Adrenal gland (tissue), 19 donors: ENCODE measurements at places on chromosomes 6 and 20. TPM values are rescaled to one million over a fixed set of nuclear protein-coding genes. Genes with fewer than 3 reads are reported as not detected.

Gene GCNT2
- total RNA-seq = 1.0 TPM

Gene SPO11
- total RNA-seq = not detected

Gene ZKSCAN4
- total RNA-seq = 1.5 TPM

Gene TMEM63B
- 35.5 TPM for total RNA-seq

Gene FHL5
- total RNA-seq = 32.6 TPM

DNA sequence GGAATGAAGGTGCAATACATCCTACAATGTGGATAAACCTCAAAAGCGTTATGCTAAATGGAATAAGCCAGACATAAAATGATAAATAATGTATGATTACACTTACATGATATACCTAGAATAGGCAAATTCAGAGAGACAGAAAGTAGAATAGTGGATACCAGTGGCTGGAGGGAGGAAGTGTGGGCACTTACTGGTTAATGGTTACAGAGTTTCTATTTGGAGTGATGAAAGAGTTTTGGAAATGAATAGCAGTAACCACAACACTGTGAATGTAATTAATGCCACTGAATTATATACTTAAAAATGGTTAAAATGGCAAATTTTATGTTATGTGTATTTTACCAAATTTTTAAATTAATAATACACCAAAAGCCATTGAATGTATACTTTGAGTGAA is 71.4 kb upstream of the CST7 start:
- no peaks in the 10 kb centered on the region for H3K36me3 ChIP-seq
- DNase-seq = no peak
- no peaks in the 10 kb centered on the region for H3K27me3 ChIP-seq
- no peaks in the 10 kb centered on the region for H3K4me1 ChIP-seq
- no peak overlapping the region for H3K27ac ChIP-seq

DNA sequence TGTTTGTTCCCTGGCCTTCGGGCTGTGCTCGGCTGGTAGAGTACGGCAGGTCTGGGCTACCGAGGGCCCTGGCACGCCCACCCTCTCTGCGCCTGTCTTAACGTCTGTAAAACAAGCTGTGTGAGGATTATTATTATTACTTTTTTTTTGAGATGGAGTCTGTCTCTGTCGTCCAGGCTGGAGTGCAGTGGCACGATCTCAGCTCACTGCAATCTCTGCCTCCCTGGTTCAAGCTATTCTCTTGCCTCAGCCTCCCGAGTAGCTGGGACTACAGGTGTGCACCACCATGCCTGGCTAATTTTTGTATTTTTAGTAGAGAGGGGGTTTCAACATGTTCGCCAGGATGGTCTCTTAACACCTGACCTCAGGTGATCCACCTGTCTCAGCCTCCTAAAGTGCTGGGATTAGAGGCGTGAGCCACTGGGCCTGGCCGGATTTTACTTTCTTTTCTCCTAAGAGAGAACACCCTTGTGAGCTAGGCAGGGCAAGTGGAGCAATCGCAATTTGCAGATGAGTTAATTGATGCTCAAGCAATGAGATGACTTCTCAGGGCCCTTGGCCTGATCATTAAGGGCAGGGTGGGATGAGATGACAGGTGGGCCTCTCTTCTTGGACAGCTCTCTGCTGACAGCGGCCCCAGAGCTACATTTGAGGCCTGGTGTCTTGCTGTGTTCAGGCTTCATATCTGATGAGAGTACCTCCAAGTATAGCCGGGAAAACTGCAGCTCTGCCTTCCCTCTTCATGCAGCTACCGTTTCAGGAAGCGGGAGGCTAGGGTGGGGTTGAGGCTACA is 859 bp upstream of the SMIM29 start:
- DNase-seq = no peak
- no peaks in the 10 kb centered on the region for H3K36me3 ChIP-seq
- peak overlapping the region; percentile 90 for H3K27ac ChIP-seq
- H3K4me1 ChIP-seq = peaks cover 8% of the 10 kb centered on the region
- H3K27me3 ChIP-seq = no peaks in the 10 kb centered on the region

DNA sequence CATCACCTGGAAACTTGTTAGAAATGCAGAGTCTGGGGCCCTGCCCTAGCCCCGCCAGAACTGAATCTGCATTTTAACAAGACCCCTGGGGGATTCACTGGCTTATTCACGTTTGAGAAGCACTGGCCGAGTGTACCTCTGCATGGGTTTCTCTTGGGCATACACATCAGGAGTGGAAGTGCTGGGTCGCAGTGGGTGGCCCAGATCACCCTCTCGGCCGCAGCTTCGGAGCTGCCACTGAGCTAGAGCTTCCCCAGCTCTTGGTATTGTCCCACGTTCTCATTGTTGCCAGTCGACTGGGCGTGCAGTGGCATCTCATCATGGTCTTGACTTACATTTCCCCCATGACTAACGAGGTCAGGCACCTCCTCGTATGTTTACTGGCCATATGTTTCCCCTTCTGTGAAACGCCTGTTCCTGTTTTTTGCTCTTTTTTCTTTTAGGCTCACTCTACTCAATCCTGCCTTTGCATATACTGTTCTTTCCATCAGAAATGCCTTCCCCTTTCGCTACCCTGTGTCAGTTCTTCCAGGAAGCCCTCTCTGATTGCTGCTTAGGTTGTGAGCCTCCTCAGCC is 3.0 kb upstream of the DLGAP4 start:
- H3K4me1 ChIP-seq = peaks cover 7% of the 10 kb centered on the region
- no peak overlapping the region for H3K4me3 ChIP-seq
- H3K27me3 ChIP-seq = peaks cover 30% of the 10 kb centered on the region

- H3K4me1 ChIP-seq = no peaks in the 10 kb centered on the region
- no peak for DNase-seq
- H3K36me3 ChIP-seq = no peaks in the 10 kb centered on the region
- no peak overlapping the region for H3K27ac ChIP-seq
- H3K4me3 ChIP-seq = no peak overlapping the region
Observed at GRCh38 chr6:81985191-81985590, 232.7 kb upstream of the TENT5A start.

DNA sequence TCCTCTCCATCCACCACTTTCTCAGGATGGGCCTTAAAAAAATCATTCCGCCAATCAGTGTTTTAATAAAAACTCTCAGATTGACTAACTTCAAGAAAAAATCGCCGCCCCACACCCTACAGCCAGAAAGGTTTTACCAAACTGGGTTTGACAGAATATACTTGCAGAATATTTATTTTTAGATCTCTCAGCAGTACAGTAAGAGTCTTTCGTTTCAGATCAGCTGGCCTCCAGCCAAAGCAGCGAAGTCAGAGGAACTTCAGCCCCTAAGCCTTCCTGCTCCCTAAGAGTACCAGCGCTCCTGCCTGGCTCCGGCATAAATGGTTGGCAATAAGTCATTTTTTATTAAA is 24.7 kb downstream of the TBC1D7 start:
- peaks cover 7% of the 10 kb centered on the region for H3K36me3 ChIP-seq
- H3K4me3 ChIP-seq = no peak overlapping the region
- peak; percentile 82 for DNase-seq
- H3K27me3 ChIP-seq = no peaks in the 10 kb centered on the region

DNA sequence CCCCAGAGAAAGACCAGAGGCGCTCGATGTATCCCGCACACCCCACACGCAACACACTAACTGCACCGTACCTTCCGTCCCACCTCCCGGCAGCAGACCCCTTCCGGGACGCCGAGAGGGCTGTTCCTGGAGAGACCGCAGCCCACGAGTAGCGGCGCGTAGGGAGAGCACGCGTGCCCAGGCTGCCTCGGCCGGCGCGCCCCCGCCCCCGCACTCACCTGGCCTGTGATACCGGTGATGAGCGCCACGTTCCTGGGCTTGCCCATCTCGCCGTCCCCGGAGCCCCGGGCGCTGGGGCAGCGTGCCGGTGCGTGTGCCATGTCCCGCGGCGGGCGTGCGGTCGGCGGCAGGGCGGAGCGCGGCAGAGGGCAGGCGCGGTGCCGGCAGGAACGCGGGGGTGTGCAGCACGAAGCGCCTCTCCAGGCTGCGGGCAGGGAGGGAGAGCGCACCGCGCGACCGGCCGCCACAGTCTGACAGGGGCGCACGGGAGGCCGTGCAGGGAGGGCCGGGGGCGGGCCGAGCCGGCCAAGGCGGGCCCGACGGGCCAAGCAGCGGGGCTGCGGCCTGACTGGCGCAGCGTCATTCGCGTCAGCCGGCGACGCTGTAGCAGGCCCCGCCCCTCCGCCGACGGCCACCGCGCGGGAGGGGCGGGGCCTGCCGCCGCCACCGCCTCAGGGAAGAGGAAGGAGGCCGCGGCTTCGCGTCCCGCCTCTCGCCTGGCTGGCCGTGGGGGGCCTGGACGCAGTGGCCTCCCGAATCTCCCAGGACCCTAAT is at the start of gene GMDS:
Gene GMDS (minus strand): TSS at position 503 of the 774 bp plus-strand sequence.
- H3K36me3 ChIP-seq = peaks cover 9% of the 10 kb centered on the region
- H3K27ac ChIP-seq = peak within 1 kb of the TSS; percentile 87
- peak; percentile 89 for DNase-seq
- no peaks in the 10 kb centered on the region for H3K4me1 ChIP-seq
- peak within 1 kb of the TSS; percentile 49 for H3K4me3 ChIP-seq
- H3K27me3 ChIP-seq = no peaks in the 10 kb centered on the region

- peak; percentile 44 for DNase-seq
- no peaks in the 10 kb centered on the region for H3K36me3 ChIP-seq
- H3K4me3 ChIP-seq = peak overlapping the region; percentile 0
- peaks cover 5% of the 10 kb centered on the region for H3K4me1 ChIP-seq
- H3K27ac ChIP-seq = peak overlapping the region; percentile 98
- H3K27me3 ChIP-seq = no peaks in the 10 kb centered on the region
Observed at GRCh38 chr6:144215402-144215931, 65.2 kb downstream of the STX11 start.

DNA sequence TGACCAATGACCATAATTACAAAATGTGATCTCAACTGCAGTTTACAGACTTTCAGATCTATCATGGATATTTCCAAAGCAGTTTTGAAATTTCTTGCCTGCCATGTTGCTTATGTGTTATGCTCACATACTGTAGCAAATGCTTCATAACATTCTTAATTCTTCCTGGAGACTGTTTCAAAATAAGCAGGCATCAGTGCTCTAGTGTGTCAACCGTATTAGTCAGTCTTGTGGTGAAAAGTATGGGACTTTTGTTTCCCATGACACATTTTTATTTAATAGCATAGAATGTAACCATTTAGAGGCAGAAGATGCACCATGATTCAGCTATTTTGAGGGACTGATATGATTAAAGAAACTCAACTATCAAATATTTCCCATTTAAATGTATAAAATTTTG is 1.7 kb downstream of the POPDC3 start:
- H3K36me3 ChIP-seq = no peaks in the 10 kb centered on the region
- DNase-seq = no peak
- no peak overlapping the region for H3K27ac ChIP-seq
- no peak overlapping the region for H3K4me3 ChIP-seq
- H3K27me3 ChIP-seq = peaks cover 29% of the 10 kb centered on the region

DNA sequence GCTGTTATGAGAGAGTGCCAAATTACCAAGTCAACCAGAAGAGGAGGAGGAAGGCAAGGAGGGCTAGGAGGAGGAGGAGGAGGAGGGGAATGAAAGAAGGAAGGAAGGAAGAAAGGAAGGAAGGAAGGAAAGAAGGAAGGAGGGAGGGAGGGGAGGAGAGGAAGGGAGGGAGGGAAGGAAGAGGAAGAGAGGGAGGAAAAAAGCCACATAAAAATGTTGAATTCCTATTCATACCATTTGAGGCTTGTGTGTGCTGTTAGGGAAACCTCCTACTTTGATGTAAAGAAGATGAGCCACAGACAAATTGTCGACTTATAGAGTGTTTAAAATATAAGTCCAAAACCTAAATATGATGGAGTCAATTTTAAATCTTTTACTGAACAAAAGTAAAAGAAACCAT is 65.3 kb upstream of the MYLIP start:
- H3K27me3 ChIP-seq = no peaks in the 10 kb centered on the region
- no peaks in the 10 kb centered on the region for H3K36me3 ChIP-seq
- no peak for DNase-seq
- H3K4me3 ChIP-seq = no peak overlapping the region
- H3K27ac ChIP-seq = no peak overlapping the region
- peaks cover 2% of the 10 kb centered on the region for H3K4me1 ChIP-seq

- no peak overlapping the region for H3K4me3 ChIP-seq
- DNase-seq = no peak
- no peaks in the 10 kb centered on the region for H3K27me3 ChIP-seq
- H3K36me3 ChIP-seq = no peaks in the 10 kb centered on the region
Observed at GRCh38 chr6:16441262-16441661, 202.9 kb downstream of the GMPR start.

DNA sequence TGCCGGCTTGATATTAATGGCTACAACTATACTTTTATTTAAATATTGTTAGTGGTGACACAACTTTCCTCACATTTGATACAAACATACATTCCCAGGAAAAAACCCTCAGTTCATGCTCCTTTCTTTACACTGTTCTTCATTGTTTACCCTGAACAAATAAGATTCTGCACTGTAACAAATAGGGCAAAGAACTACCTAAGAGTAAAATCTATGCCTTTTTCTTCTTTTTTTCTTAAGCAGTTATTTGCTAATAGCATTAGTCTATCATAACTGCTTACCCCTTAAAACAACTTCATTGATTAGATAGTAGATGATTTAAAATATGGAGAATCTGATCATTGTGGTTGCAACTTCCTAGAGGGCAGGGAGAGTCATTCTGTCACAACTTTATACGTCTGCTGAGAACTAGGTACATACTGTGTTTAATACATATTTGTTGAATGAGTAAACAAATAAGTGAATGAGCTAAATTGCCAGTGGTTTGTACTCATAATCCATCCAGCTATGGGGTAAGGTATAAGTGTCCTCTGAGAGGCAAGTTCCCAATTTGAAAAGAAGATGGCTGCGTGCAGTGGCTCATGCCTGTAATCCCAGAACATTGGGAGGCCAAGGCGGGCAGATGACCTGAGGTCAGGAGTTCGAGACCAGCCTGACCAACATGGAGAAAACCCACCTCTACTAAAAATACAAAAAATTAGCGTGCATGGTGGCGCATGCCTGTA is 161.0 kb downstream of the CDK19 start:
- H3K36me3 ChIP-seq = no peaks in the 10 kb centered on the region
- H3K4me3 ChIP-seq = no peak overlapping the region
- no peak for DNase-seq
- no peak overlapping the region for H3K27ac ChIP-seq
- no peaks in the 10 kb centered on the region for H3K4me1 ChIP-seq

DNA sequence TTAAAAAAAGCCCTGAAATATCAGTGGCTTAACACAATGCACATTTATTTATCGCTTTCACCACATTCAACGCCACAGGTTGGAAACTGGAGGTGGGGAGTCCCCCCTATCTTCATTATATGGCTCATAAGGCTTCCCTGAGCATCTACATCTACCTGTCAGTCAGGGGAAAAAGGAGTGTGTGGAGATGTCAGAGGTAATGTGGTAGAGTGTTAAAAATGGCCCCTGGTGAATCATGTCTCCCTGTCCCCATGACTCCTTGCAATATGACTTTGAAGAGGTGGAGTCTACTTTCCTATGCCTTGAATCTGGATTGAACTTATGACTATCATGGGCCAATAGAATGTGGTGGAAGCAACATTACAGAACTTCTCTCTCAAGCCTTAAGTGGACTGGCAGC is 65.5 kb upstream of the BTBD3 start:
- no peaks in the 10 kb centered on the region for H3K27me3 ChIP-seq
- no peak for DNase-seq
- no peak overlapping the region for H3K4me3 ChIP-seq
- H3K4me1 ChIP-seq = peaks cover 4% of the 10 kb centered on the region
